Stimulated activated CD4-positive, alpha-beta T cell treated with anti-CD3 and anti-CD28 coated beads, Interleukin-12 subunit alpha, Interleukin-12 subunit beta, amount 100 ng/mL, for 24 hours (primary cell): ENCODE measurements at places on chromosomes 4 and X.

DNA sequence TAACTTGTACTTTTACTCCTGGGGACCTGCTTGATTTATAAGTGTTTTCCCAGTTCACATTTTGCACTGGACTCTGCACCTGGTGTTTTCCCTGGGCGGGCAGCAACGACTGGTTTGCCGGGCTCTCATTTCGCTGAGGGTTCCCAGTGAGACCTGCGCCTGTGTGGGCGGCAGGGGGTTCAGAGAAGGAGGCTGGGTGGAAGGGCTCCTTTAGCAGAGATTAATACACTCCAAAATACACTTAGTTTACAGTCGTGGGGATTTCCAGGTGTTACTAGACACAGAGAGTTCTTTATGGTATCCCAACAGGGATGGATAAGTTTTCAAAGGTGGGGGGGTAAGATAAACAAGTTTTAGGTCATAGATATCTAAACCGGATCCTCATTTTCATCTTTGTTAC is 53.0 kb upstream of the SHISA3 start:
- DNase-seq = no peak

- no peak for DNase-seq
Measured at GRCh38 chrX:136525738-136526606, 6.0 kb upstream of the VGLL1 start.

GRCh38 chr4:56937262-56937661 is 29.6 kb downstream of the REST start:
- no peak for DNase-seq

- DNase-seq = no peak
Measured at GRCh38 chr4:3210467-3210866, 38.5 kb upstream of the MSANTD1 start.

DNA sequence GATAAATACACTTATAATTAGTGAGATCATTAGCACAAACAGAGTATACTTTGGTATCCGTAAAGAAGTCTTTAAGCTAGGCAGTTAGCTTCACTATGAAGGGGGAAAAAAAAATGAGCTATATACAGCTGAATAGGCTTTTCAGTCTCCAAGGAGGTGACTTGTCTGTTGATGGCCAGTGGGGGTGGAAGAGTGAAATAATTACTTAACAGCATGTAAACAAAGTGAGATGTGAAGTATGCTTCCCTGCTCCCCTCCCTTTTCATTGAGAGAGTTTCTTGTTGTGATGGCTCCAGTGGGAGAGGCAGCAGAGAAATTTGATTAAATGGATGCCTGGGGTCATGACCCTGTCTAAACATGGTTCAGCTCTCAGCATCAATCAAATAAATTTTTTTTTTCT is 180.9 kb downstream of the DACH2 start:
- no peak for DNase-seq

- no peak for DNase-seq
Measured at GRCh38 chr4:105840426-105841174, 54.7 kb upstream of the NPNT start.

GRCh38 chr4:98604723-98605122 is 53.7 kb downstream of the TSPAN5 start:
- DNase-seq = no peak

- DNase-seq = no peak
Measured at GRCh38 chr4:83906561-83906960, 370.7 kb downstream of the GPAT3 start.

GRCh38 chr4:88169298-88169697 is 10.9 kb upstream of the ABCG2 start:
- no peak for DNase-seq

- no peak for DNase-seq
Measured at GRCh38 chr4:129603241-129603931, 507.4 kb downstream of the C4orf33 start.

DNA sequence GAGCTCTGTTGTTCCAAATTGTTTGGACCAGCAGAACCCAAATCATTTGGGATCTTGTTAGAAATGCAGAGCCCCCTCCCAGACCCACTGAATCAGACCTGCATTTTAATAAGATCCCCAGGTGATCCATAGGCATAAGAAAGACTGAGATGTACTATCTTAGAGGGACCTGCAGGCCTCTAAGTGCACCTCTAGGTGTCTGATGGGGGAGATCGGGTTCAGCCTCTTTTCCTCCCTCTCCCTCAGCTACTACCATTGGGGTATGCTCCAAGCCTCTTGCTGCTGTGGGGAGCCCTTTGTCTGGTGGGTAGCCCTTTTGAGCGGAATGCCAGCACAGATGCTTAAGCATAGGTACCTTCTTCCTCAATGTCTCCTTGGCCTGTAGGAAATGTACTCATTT is 63.8 kb upstream of the RPS6KA3 start:
- no peak for DNase-seq

DNA sequence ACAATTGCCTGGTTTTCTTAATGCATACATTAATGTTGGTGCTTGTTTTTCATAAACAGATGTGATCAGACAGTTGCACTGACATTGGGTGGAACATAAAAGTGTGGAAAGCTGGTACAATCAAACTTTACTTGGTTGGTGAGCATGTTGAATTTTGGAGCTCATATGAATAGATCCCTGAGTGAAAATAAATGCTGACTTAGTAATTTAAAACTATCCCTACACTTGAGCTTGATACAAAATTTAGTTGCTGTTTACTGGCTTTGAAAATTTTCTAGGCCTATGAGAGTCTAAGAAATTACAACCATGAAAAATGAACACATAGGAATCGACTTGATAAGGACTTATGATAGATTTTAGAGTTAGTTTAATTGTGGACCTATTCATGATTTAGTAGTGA is 551.8 kb upstream of the PABPC4L start:
- no peak for DNase-seq

- DNase-seq = no peak
Measured at GRCh38 chr4:6869944-6870343, 39.7 kb upstream of the TBC1D14 start.

GRCh38 chrX:107565015-107565414 is 63.3 kb upstream of the PRPS1 start:
- DNase-seq = no peak

- no peak for DNase-seq
Measured at GRCh38 chr4:181168011-181168805, 1075.0 kb upstream of the TENM3 start.

DNA sequence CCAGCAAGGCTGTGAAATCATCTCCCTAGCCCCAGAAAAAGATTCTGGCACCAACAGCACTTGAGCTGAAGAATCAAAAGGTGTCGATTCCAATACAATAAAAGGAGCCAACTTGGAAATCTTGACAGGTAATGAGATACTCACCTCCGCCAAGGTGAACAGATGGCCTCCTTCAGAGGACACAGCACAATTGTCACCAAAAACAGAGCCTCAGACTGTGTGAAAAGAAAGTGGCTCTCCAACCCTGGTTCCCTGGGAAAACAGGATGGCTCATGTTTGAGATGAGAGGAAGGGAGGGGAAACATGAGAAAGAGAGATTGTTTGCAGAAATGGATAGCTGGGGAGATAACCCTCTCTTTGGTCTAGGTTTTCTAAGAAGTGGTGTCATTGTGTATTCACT is 168.9 kb downstream of the HS3ST1 start:
- no peak for DNase-seq

DNA sequence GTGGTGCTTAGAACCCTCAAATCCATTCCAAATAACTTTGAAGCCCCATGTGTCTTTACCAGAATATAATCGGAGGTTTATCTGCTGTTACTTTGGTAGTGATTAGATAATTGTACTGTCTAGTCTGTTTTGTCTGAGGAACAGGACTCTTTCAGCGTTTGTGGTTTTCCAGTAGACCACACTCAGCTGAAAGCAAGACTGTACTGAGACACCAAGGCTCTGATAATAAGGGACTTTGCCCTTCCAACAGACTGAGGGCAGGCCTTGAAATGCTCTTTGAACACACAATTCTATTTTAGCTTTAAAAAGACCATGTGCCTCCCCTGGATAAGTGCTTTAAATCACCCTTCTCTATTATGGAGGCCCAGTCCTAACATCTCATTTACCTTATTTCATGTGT is 76.1 kb downstream of the KLHL8 start:
- no peak for DNase-seq

- no peak for DNase-seq
Measured at GRCh38 chr4:155946486-155946885, 7.2 kb downstream of the CTSO start.

DNA sequence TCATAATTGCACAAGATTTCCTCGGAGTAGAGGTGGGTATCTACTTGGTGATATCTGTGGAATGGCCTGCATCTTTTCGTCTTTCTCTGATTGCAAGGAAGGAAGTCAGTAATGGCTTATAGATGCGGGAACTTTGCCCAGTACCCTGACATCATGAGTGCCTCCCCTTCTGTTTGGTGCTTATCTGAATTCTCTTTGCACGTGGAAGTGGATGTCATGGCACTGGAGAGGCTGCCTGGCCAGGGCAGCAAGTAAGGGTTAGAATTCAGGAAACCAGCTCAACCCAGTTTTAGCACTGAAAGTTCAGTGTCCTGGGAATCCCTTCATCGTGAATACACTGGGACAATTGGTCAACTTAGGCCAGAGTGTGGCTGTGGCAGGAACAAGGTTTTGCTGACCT is 83.5 kb upstream of the RAPGEF2 start:
- no peak for DNase-seq

GRCh38 chr4:16464651-16465050 is 238.4 kb upstream of the TAPT1 start:
- DNase-seq = no peak

- DNase-seq = no peak
Measured at GRCh38 chr4:156330436-156331031, 376.9 kb upstream of the CTSO start.

- no peak for DNase-seq
Measured at GRCh38 chr4:108024085-108024877, 34.6 kb downstream of the HADH start.

DNA sequence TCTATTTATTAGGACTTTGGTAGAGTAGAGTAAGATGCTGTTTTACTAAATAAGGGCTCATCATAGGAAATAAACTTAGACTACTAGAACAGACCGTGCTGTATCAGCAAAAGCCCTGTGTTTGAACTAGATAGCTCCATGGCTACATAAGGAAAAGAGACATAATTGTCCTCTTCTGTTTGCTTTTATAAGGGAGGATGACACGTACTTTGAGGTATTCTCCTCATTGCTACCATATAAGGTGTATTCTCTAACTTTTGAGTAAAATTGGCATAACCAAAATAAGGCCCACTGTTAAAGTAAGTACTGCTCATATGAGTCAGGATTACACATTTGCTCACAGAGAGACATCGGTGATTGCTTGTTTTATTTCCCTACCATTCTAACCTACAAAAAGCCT is 64.3 kb downstream of the PDLIM5 start:
- no peak for DNase-seq

GRCh38 chrX:155819966-155820491 is 61.1 kb upstream of the VAMP7 start:
- no peak for DNase-seq

- DNase-seq = no peak
Measured at GRCh38 chr4:67346654-67347053, 198.6 kb downstream of the CENPC start.

- no peak for DNase-seq
Measured at GRCh38 chr4:115883231-115883630, 769.8 kb upstream of the NDST4 start.

DNA sequence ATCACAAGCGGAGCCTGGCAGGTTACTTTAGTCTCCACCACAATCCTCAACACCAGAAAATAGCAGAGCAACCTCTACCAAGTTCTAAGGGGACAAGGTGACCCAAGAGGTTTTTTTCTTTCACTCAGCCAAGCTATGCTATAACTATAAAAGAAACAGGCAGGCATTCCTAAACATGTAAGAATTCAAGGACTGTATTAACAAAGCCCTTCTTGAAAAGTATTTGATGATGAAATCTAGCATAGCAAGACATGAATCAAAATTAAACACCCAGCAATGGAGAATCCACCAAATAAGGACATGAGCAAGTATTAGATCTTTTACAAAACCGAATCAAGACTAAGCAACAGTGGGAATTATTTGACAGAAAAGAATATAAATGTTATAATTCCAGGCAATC is 25.7 kb upstream of the C1QTNF7 start:
- DNase-seq = no peak

- no peak for DNase-seq
Measured at GRCh38 chr4:123819362-123820035, 422.9 kb downstream of the SPRY1 start.

GRCh38 chrX:39519566-39520301 is 578.0 kb downstream of the BCOR start:
- no peak for DNase-seq

DNA sequence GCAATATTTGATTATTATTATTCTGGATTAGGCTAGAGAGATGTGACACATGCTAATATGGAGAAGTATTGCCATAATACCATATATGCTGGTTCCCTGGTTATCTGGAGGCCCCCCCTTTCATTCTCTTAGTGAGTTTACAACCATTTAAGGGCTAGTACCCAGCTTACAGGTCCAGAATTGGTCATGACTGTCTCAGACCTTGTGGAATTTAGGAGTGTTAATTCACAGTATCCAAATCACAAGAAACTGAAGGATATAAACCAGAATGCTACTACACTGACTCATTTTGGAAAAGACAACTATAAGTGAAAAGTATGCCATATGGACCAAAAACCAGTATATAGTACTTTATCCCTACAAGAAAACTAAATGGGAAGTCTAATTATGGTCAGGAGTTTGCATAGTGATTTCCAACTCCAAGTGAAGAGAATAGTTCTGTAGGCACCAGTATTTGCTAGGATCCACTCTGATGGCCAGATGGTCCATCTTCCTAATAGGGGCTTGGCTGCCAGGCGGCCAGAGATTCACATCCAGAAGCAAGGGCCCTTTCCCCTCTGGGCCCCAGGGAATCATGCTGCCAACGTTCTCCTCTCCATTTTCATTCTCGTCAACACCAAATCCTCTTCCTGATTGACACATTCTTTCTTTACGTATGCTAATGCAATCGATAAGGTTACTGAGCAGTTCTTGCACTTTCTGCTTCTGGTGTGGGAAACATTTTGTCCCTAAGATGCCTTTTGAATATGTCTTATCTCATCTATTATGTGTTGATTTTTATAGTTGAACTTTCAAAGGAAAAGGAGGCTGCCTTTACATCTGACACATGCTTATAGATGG is 123.6 kb downstream of the SHROOM3 start:
- DNase-seq = no peak

GRCh38 chrX:31240982-31241381 is 169.1 kb upstream of the FTHL17 start:
- DNase-seq = no peak

DNA sequence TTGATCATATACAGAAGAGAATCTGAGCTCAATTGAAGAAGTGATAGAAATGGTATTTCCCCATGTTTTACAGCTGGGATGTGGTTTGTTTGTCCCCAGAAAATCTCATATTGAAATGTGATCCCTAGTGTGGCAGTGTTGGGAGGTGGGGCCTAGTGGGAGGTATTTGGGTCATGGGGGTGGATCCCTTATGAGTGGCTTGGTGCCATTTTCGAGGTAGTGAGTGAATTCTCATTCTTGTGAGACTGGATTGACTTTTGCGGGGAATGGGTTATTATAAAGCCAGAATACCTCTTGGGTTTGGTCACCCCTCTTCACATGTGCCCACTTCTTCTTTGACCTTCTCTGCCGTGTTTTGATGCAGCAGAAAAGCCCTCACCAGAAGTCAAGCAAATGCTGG is 29.6 kb upstream of the PAGE1 start:
- no peak for DNase-seq
